ENCODE measurements at places on chromosomes 2 and 18.

DNA sequence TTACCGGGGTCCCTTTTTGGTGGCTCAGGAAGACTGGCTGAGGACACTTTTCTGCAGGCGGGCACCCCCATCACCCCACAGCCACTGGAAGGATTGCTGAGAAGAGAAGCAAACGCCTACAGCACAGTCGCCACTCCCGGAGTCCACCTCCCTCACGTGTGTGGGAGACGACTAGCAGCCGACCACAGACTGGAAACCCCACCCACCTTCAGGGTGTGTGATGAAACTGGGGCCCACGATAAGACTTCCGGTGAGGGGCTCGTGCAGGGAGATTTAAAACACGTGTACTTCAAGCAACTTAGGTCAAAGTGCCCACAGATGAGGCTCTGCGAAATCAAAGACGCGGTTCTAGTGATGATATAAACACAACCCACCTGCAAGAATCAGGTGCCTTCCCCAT, 26.3 kb downstream of the MBP start:
- peak; percentile 68 for DNase-seq

DNA sequence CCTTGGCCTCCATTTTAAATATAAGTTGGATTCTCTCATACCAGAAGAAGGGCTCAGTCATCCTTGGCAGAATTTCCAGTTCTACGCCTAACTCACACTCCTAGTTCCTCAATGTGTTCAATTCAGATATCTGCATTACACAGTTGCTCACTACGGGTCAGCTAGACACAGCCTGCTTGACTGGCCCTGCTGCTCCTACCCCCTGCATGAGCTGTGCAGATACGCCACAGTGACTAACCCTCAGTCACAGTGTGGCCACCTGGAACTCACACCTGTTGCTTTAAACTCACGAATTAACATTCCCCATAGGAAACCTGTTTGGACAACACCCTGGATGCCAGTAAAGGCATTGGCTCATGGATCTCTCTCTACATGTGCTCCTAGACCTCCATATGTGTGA, 429.6 kb downstream of the NCKAP5 start:
- no peak for DNase-seq

DNA sequence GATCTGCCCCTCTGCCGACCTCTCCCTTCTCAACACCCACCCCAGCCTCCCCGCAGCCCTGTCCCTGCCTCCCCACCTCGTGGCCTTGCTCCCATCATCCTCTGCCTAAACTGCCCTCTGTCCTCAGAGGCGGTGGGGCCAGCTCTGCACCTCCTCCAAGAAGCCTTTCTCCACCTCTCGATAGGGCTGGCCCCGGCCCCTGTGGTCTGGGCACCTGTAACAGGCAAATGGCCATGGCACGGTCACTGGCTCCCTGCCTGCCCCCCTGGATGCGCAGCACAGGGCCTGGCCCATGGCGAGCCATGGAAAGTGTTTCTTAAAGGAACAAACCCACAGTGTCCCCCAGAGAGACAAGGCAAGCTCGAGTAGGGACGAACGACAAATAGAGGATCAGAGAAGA, 42.0 kb downstream of the MYO7B start:
- DNase-seq: no peak

- DNase-seq: no peak
These were observed 35.3 kb downstream of the MYO5B start for GRCh38 chr18:50159654-50160046.

- no peak for DNase-seq
These were observed 193.6 kb downstream of the NRXN1 start for GRCh38 chr2:50838316-50838715.

DNA sequence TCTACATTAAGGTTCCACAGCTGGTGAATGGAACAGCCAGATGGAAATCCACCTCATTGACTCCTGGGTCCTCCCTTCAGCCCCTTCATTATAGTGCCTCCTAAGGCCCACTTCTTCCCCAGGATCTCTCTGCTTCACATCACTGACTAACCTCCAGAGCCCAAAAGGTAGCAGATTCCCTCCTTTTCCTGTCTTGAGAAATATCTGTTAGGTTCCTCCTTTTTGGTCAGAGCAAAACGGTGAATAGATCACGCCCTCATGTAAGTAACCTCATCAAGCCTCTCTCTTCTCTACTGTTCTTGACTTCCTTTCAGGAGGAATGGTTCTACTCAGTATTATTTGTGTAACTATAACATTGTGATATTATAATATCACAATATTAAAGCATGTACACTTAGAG, 155.0 kb upstream of the SRD5A2 start:
- no peak for DNase-seq

DNA sequence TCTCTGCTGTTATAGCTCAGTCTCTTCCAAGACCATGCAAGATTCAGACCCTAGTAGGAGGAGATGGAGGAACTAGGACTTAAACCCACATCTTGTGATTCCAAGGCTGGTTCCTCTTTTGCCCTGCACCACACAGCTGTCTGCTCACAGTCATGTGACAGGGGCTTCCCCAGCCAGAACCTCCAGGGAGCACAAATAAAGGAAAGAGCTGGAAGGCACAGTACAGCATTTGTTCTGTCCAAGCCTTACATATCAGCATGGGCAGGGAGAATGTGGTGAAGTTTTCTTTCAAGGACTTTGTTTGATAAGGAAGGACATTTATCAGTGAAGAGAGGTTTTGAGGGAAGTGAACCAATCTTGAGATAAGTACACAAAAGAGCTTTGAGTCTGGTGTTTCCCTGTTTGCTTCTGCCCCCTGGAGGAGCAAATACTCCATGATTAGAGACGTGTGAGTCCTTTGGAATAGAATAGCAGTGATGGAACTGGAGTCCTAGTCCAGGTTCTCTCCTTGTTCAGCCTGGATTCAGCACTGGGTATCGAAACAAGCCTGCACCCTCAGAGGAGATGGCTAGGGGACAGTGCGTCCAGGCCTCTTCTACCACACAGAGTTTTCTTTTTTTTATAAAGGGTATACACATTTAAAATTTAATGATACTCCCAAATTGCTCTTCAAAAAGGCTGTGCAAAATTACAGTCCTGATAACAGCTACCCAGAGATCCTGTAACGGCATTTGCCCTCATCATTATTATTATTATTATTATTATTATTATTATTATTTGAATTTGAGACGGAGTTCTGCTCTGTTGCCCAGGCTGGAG, 24.6 kb upstream of the CASP10 start:
- peak; percentile 50 for DNase-seq

GRCh38 chr2:33216508-33217182, 259.8 kb upstream of the RASGRP3 start:
- no peak for DNase-seq

- DNase-seq: no peak
These were observed 19.3 kb upstream of the MGAT5 start for GRCh38 chr2:134234535-134234934.

- DNase-seq: no peak
These were observed 50.2 kb upstream of the MRPL33 start for GRCh38 chr2:27721335-27721734.

DNA sequence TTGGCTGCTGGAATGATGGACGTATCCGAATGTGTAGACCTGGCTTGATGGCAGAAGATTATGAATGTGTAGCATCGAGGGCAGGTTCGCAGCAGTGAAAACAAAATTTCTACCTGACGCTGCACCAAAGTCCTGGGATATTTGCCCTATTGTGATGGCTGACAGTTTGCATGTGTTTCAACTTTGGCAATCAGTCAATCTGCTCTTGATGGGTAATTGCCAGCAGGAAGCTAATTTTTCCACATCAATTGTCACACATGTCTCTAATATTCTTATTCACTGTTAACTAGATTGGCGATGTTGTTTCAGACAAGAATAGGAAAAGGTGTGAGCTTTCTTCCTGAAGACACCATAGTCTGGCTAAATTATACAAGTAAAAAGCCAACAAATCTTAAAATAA, 821.3 kb downstream of the LRRTM4 start:
- DNase-seq: no peak

DNA sequence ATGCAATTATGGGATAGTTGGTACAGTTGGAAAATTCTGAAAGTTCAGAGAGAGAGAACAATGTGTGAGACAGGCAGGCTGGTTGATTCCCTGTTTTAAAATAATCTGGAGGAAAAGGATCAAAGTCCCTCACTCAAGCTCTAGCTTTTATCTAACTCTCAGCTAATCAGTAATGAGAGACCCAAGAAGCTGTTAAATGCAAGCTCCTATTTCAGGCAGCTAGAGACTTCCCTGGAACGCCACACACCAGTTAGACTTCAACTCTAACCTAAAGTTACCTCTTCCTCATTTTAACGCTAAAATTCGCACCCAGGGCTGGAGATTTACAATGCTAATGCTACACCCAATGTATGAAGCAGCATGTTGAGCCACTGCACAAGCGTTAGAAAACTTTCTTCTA, 243.1 kb downstream of the EN1 start:
- DNase-seq: no peak

DNA sequence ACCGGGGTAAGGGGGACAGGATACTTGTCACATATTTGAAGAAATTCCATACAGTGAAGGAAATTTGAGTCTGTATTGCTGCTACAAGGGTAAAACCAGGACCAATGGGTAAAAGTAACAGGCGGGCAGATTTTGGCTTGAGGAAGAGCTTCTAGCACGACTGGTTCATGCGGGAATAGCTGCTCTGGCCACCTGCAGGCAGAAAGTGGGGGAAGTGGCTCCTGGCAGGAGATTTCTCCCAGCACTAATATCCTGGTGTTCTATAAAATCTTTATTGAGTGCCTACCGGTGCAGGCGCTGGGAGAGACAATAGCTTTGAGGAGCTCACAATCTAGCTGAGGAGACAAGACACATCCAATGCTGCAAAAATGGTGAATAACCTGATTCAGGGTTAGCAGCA, 198.5 kb downstream of the LOXHD1 start:
- DNase-seq: no peak

DNA sequence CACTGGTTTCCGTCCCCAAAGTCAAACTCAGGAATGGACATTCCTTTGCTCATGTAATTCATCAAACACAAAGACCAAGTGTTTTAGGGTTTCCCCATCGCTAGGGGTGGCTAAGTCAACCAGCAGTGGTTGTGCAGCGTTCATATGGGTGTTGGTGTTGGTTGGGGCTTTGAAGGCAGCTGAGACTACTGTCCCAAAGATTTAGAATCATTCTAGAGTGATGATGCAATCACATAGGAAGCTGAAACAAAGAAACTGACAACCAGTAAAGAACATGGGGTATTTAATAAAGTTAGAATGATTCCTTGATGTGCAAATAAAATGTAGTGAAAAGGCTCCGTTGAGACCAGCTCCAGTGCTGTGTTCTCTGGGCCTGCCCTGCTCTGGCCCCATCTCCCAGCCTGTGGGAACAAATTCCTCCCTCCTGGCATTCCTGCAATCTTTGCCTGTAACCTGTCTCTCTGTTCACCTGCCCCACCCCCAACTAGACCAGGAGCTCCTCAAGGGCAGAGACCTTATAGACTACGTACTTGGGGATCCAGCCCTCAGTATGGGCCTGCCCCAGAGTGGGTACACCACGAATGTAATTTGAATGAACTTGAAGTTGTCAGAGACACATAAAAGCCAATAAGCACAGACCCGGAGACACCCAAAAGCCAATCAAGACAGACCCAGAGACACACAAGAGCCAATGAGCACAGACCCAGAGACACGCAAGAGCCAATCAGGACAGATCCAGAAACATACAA, 191.7 kb upstream of the TWIST2 start:
- DNase-seq: no peak
